Bone marrow (tissue), 2 donors: ENCODE measurements at places on chromosomes 5 and 9.

- DNase-seq, result no peak
Measured at GRCh38 chr9:91220491-91221135, 141.1 kb downstream of the AUH start.

DNA sequence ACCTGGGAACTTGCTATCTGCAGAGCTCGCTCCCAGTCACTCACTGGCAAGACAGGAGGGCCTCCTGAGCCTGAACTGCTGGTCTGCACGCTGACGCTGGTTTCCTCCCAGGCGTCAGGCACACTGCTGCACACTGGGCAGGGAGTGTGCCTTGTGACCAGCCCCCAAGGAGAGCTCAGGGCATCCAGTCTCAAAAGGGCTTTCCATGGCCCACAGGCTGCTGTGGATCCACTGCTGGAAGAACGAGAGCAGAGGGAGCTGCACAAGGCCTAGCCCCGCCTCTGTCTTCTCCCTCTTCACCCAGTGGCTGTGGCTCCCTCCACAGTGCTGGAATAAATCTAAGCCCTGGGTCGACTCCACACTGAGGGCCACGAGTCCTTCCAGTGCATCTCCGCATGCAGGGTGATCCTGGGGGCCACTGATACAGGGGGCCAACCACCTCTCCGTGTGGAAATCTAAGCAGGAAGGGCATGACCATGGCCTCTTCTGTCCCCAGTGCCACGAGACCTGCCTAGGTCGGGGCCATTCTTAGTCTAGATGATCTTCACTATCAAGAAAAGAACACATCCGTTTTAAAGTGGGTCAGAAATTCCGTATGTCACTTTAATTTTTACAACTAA lies 93.6 kb downstream of the CAMSAP1 start:
- DNase-seq, result no peak

DNA sequence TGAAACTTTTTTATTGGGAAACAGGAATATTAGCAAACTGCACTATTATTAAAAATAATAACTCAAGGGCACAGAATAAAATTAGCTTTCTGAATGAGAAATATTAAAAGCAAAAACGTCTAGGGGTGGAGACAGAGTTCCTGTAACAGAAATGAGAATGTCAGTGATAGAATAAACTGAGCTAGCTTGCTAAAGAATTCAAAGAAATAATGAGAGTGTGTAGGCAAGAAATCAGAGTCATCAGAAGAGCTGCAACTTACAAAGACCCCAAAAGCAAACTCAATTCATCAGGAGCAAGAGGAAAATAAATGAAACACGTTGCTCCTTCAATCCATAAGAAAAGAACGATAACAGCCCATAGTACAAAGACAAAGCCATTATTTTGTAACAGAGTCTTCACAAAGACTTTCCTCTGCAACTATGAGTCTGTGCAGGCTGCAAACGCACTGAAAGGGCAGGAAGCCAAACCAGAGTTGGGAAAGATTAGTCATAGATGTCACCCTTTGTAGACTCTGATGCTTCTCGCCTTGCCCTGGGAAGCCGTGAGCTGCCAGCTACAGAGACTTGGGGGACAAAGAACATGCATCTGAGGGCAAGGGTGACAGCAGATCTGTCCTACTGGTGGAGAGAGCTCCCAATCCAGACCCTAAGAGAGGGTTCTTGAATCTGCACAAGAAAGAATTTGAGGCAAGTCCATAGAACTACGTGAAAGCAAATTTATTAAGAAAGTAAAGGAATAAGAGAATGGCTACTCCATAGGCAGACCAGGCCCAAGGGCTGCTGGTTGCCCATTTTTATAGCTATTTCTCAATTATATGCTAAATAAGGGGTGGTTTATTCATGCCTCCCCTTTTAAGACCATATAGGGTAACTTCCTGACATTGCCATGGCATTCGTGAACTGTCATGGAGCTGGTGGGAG lies 40.8 kb downstream of the SHC3 start:
- no peak for DNase-seq

GRCh38 chr9:69981686-69982445 lies 61.8 kb upstream of the MAMDC2 start:
- no peak for DNase-seq

DNA sequence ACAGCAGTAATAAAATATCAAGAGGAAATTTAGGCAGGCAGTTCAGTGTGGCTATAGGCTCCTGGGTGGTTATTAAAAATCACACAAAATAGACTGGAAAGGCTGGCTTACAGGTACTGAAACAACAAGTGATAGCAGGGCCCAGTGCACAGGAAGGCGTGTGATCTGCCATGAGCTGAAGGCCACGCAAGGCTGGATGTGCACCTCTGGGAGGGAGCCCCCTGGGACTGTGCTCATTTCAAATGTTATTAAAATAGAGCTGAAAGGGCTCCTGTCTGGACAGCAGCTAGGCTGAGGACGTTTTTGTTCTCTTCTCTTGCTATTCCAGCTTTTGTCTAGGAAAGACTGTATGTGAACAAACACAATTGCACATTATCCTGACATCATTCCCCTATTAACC lies 324.3 kb upstream of the RFX3 start:
- DNase-seq, result no peak

DNA sequence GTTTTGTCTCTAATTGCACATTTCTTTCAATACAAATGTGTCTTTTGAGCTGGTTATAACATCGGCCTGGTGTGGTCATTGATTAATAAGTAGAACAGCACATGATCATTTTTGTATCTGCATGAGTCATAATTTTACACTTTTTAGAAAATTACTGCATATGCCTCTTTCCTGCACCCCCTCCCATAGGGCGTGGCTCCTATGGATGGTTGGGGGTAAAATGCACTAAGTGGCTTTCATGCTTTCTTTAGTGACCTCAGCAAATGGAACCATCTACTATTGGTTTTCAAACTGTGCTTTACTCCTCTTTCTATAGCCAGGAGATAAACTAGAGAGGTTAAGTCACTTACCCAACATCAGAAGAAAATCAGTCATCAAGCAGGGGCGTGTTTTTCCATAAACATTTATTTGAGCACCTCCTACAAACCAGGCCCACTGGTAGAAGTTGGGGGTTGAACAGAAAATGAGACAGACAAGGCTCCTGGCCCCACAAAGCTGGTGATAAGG lies 3.8 kb downstream of the ANXA6 start:
- no peak for DNase-seq

DNA sequence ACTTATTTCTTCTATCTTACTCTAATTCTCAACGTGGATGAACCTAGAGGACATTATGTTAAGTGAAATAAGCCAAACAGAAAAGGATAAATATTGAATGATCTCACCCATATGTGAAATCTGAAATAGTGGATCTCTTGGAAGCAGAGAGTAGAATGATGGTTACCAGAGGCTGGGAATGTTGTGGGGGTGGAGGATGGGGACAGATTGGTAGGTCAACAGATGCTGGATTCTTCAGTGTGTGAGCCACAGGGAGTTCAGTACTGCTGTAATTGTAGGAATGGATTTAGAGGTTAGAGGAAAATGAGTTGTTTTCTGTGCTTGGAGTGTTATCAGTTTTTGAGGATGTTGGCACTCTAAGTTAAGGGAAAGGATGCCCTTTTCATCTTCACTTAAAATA lies 190.6 kb downstream of the FBXL7 start:
- no peak for DNase-seq

DNA sequence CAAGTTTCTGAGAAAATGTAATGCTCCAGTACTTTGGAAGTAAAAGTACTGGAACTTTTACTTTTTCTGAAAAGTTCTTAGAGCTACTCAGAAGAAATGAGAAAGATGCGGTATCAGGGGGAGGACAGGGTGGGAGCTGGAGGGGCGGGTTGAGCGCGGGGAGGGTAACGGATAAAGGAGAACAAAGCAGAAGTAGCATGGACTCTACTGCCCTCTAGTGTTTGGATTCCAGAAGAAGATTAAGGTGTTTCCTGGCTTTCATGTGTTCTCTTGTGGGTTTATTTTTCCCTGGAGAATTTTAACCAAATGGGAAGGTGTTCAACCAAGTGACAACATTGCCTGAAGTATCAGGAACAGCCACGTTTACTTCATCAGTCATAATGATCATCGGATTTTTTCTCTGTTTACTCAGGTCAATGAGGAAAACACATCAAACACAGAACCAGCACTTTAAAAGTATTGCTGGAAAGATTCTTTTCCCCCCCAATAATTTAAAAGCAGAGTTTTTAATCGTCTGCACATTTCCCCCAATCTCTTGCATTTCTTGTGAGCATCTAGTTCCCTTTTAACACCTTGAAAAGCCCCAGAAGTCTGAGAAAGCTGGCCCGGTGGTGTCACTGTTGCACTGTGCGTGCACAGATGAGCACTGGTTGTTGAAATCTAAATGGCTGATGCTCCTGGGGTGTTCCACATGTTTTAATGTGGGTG lies 190.6 kb downstream of the MPDZ start:
- no peak for DNase-seq

DNA sequence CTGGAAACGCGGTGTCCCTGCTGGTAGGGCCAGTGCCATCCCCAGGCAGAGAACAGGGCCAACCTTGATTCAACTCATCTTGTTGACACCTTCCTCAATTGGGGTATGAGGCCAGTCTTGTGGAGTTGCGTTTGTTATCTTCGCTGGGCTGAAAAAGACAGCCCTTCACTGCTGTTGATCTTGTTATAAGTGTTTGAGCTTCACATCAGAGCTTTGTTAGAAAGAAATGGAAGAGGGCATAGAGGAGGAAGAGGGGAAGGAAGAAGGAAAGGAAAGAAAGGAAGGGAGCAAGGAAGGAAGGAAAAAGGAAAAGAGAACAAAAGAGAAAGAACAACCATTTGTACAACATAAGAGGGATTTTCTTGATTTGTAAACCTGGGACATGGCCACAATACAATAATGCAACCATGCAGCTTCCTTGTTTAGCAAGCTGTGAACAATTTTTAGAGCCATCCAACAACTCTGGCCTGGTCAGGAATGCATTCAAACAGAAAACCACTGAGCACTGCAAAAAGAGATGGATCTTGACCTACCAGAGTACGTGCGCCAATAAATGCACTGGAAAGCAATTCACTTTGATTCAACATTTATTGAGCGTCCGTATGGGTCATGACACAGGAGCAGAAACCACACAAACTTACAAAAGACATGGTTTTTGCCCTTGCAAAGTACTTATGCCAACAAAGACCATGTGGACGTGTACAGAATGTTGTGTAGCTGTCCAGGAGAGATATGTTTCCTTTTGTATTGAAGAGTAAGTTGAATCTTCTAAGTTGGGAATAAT lies 152.9 kb downstream of the TLE1 start:
- no peak for DNase-seq

- no peak for DNase-seq
Measured at GRCh38 chr9:33459115-33459514, 11.7 kb upstream of the AQP3 start.

DNA sequence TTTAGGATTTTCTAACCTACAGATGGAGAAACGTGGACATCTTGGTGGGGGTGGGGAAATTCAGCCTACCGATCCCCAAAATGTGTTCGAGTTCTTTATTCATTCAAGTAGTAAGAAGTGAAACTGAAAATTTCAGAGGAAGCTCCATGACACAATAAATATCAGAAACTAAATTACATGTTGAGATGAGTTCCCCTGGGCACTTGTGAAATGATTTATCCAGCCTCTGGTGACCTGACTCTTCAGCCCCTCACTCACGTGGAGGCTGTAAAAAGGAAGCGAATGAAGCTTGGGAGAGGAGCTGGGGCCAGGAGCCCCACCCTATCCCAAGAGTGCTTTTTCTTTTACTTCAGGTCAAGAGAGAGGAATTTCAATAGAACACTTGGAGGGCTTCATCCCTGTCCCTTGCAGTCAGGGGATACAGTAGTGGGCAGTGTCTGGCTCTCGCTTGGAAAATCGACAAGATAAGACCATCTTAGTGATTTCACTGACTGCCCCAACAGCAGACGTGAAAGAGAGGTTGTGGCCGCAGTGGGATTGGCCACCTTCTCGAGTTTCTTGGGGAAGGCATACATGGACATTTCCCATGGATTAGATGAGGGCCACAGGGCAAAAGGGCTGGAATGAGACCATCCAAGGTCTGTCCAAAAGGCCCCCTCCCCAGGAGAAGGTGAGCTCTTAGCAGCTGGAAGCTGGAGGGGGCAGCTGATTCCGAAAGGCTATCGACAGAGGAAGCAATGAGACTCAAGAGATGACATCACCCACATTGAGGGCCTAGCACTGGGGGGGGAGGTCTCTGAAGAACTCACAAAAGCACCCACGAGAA lies 76.8 kb upstream of the SH3PXD2B start:
- no peak for DNase-seq

GRCh38 chr5:34411470-34412346 lies 244.4 kb upstream of the RAI14 start:
- no peak for DNase-seq

- DNase-seq, result no peak
Measured at GRCh38 chr9:137449081-137449844, 8.1 kb upstream of the ENTPD8 start.
